NCI-H2081 (cell line): ENCODE measurements at places on chromosomes 5 and 9.

DNA sequence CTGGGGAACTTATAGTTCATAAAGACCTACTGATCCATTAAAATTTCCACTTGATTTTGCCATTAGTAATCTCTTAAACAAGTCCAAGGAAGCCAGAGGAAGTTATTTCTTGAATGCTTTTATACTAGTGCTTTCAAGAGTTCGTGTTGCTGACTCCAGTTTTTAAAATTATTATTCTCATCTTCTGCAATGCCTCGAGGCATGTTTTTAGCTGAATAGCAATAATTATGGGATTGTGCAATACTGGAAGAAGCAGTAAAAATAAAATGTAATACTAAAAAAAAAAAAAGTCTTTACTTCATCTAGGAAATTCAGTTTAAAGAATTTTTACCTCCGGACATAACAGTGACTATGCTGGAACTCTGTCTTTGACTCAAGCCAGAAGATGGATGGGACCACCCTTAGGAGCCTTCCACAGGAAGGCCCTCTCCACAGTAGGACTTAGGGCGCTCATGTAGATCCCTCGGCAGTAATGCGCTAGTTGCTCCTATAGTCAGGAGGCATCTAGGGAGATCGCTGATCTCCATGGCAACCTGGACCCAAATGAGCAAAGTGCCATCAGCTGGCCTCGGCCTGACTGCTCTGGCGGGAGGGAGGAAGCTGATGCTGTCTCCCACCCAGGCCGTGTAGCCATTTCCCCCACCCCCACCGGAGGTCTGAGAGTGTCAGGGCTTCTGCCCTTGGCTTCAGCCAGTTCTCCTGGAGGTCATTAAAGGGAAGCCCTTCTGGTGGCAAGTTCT is 56.7 kb downstream of the DAPK1 start:
- DNase-seq = peak; percentile 41

- no peak for DNase-seq
Observed at GRCh38 chr5:35030426-35031100, 17.2 kb downstream of the AGXT2 start.

GRCh38 chr5:113179156-113179555 is 202.6 kb downstream of the DCP2 start:
- no peak for DNase-seq

- DNase-seq = no peak
Observed at GRCh38 chr5:15080219-15080618, 208.6 kb upstream of the ANKH start.

DNA sequence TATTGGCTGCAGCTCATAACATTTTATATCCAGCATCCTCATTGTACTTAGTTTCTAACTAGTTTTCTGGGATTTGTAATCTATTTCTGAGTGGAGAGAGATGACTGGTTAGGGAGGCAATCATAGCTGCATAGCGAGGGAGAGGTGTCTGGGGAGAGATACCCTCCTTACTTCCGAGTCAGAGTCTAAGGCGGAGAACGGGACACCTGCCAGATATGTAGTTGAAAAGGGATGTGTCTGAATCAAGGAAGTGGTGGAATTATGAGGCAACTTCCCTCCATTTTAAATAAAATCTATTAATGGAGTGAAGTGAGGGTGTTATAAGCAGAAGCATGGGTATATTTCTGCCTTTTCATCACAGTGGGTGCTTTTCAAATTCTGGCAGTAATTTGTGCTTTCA is 126.5 kb downstream of the MAST4 start:
- no peak for DNase-seq

DNA sequence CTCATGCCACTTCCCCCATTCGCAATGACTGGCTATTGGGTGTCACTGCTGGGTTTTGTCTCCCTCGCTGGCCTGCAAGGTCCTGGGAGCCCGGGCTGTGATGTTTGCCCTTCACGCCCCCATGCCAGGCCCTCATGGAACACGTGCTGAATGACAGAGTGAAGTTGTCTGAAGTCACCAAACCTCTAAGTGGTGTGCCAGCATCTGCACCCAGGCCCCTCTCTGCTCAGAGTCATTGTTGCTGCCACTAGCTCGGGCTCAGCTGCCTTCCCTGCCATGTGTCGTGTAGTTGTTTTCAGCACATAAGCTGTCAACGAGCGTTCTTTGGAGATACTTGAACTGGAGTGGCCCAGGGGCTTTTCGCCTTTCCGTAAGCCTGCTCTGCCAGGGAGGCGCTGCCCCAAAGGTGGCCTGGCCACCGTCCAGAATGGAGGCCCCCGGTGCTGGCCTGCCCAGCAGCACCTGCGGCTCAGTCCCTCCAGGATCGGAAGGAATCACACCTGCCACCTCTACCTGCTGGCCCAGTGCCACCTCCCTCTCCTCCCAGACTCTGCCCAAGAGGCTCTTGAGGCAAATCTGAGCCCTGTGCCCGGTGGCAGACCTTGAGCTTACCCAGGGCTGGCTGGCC is 250.1 kb downstream of the PBX3 start:
- DNase-seq = peak; percentile 81

DNA sequence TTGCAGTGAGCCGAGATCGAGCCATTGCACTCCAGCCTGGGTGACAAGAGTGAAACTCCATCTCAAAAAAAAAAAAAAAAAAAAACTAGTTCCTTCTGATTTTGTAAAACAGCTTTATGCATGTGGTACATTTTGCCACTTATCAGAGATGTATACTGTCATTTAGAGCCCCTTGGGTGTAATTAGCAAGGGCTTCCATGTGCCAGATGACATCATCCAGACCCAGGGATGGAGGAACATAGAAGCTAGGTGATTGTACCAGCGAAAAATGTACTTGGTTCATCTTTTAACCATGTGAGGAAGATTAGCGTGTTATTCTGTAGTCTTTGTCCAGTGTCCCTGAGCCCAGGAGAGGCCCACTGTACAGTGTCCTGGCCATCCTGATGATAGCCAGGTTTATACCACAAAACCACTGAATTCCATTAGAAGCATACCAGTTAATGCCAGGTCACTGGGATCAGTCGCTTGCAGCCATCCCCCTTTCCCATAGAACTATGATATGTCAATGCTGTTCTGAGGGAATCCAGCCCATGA is 239.3 kb upstream of the SGCD start:
- no peak for DNase-seq

DNA sequence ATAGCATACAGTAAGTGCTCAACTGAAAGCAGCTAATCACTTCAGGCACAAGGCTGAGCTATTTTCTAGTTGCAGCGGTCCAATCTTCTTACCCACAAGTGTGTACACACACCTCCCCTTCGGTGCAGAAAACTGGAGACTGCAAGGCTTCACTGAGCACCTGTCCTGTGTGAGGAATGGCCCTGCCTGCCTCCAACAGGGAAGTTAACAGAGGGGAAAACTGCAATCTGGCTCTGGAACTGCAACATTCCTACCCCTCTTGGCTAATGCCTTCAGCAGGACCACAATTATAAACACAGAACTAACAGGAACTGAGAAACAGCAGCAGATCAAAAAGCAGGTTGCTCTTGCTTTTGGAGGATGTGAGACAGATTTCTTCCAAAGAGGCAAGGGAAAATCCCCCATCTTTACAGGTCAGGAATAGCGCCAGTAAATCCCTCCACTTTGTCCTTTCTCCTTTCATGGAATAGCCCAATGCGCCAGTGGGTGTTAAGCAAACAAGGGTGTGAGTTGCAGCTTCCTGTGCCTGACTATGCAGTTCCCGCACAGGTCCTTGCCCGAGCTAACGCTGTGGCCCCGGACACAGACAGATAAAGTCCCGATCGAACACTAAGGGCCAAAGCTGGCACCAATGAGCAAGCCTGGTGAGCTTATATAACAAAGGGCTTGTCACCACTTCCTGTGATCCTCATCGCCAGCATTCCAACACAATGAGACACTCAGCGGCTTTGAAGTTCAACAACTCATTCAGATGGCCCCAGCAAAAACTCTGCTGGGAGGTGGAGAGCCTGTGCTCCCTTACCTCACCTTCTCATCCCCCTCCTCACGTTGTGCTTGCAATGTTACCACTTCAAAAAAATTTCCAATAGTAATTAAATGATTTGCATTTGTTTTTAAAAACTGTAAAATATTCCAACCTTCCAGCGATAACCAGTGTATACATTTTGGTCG is 21.5 kb downstream of the SHB start:
- peak; percentile 55 for DNase-seq

GRCh38 chr5:31100047-31100575 is 93.4 kb upstream of the CDH6 start:
- no peak for DNase-seq

GRCh38 chr5:151183456-151184245 is 26.1 kb upstream of the ANXA6 start:
- no peak for DNase-seq

DNA sequence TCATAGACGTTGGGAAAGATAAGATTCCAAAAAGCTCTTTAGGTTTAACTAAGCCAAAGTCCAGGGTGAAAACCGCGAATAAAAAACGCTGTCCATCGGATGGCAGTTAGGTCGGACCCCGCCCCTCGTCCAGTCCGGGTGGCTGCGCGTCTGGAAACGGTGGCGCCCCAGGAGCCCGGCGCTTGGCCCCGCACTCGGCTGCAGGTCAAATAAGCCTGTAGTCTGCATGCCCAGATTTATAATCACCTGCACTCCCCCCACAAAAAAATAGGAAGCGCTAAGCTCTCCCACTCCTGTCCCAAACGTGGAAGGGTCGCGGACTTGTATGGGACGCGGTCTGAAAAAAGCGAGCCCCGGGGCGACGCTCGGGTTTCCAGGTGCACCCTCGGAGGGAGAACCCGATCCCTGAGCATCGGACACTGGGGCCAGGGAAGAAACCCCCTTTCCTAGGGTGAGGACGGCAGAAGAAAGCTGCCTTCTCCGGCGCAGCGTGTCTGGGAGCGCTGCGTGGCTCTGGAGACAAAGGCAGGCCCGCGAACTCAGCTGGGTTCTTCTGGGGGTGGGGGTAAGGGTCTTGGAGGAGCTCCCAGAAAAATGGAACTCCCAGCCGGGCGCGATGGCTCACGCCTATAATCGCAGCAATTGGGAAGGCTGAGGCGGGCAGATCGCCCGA is 923 bp upstream of the ZBTB5 start:
- DNase-seq = peak; percentile 85

- DNase-seq = no peak
Observed at GRCh38 chr5:158499075-158499891, 600.4 kb downstream of the EBF1 start.

DNA sequence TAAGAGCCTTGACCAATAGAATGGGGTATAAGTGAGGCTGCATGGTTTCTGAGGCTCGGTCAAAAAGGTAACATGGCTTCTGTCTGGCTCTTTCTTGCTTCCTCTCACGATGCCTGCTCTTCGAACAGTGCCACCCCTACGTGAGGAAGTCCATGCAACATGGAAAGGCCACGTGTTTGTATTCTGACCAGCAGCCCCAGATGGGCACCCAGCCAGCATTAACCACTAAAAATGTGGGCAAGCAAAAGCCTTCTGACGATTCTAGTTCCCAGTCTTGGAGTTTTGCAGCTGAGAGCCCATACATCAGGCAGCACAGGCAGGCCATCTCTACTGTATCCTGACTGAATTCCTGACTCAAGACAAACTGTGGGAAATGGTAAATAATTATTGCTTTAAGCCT is 24.2 kb upstream of the NREP start:
- no peak for DNase-seq

GRCh38 chr5:79133657-79134451 is 22.2 kb downstream of the BHMT start:
- peak; percentile 54 for DNase-seq

DNA sequence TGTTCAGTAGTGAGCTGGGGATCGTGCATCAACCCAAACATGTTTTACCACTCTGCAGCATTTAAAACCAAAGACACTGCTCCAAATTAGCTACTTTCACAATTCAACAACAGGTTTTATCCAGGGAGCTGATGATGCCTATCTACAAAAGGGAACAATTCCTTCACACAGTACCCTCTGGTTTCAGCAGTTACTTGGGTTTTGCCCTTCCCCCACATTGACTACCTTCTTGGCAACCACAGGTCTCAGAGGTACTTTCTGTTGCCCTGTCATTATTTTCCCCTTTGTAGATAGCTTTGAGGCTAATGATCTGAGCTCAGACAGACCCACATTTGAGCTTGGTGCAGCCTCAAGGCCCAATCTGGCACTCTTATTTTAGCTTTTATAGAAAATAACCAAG is 96.1 kb downstream of the WDR41 start:
- DNase-seq = no peak
